NCI-H510A treated with DMSO at 0.1 percent for 48 hours (cell line): ENCODE measurements at places on chromosomes 7 and 10.

GRCh38 chr7:20302891-20303290, 27.8 kb upstream of the ITGB8 start:
- peak; percentile 54 for DNase-seq

DNA sequence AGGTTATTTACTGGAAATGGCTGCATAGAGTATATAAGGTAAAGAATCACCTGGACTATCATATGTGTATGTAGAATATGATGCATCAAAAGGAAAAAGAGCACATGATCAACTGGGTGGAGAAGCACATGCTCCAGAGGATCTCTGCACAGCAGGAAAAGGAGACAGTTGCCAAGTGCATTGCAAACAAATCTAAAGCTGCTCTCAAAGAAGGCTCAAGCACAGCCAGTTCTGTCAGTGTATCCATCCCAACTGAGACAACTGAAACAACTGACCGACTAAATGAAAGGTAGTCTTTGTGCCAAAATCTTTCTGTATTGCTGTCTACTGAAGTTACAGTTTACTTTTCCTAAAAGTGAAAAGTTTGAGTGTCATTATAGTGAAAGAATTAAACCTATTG, 83.2 kb upstream of the SGCE start:
- peak; percentile 61 for DNase-seq

GRCh38 chr7:95550546-95550945, 45.8 kb downstream of the PDK4 start:
- DNase-seq, result no peak

DNA sequence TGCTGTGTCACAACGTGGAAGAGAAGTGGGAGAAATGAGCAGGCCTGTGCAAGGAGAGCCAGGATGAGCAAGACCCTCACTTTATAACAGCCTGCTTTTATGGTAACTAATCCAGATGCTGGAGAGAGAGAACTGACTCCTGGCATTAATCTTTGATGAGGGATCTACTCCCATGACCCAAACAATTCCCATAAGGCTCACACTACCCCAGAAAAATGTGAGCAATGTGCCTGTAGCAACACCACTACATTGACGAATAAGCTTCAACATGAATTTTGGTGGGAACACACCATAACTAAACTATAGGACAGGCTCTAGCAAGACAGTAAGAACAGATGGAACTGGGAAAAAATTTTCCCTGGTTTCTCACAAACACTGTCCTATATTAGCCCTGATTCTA, 173.6 kb upstream of the PRSS58 start:
- no peak for DNase-seq

DNA sequence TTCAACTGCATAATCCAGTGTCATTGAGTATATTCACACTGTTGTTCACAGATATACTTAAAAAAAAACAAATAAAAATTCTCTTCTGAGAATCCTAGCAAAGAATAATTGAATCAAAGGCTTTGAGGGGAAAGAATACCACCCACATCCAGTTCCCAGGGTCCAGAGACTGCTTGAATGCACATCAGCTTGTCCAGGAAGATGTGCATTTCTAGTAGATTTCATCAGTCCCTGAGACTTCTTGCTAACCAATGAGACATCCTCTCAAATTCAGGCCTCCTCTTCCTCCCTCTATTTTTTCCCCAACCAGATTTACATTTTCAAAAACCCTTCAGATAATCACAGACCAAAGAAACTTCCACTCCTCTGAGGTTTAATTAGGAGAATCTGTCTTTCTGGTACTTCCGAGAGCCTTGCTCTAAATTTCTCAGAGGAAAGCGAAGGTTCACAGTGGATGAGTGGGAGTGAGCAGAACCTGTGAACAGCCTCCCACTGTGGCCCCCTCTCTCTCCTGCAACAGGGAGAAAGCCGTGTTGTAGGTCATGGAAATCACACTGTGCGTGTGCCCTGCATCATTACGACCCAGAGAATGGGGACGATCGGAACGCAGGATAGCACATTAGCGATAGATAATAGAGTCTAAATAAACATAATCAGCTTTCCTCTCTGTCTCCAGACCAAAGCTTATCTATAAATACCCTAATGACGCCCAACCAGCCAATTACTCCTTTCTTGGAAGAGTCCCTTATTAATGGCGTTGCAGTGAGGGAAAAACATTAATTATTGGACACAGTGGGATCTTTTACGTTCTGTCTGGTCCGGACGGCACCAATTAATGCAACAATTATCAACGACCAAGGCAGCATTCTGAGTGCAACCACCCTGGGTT, 212.5 kb downstream of the EMX2 start:
- DNase-seq, result no peak

- DNase-seq, result no peak
These were observed 177.1 kb upstream of the SVIL start for GRCh38 chr10:29811751-29812427.
